A172 (cell line): ENCODE measurements at places on chromosomes 13 and 19. TPM values are rescaled to one million over a fixed set of nuclear protein-coding genes. Genes with fewer than 3 reads are reported as not detected.

- DNase-seq = no peak
Observed at GRCh38 chr19:12194827-12195731, 32.2 kb downstream of the ZNF136 start.

SIGLEC12 gene
- not detected in 2 replicates for total RNA-seq

IGFL1 gene
- 0.67 TPM in 1 of 2 replicates, not detected in the other for total RNA-seq

NAXD gene
- 4.8 and 7.2 TPM in 2 replicates for total RNA-seq

- DNase-seq = no peak
Observed at GRCh38 chr19:799076-799881, 2.0 kb downstream of the PTBP1 start.

- DNase-seq = no peak
Observed at GRCh38 chr13:93413972-93414717, 187.5 kb downstream of the GPC6 start.

GRCh38 chr19:35168196-35168595, 13.7 kb downstream of the FXYD5 start:
- peak; percentile 62 for DNase-seq

GRCh38 chr19:33927789-33928457, 131.3 kb downstream of the KCTD15 start:
- no peak for DNase-seq

NLRP8 gene
- total RNA-seq = not detected in 2 replicates

GRK1 gene
- not detected in 2 replicates for total RNA-seq

- DNase-seq = no peak
Observed at GRCh38 chr13:60642552-60642951, 245.5 kb downstream of the TDRD3 start.

TEX29 gene
- total RNA-seq = not detected in 2 replicates

GRCh38 chr13:43484432-43485225, 302.1 kb downstream of the ENOX1 start:
- no peak for DNase-seq

DZIP1 gene
- 23.0 and 35.0 TPM in 2 replicates for total RNA-seq

TMPRSS9 gene
- not detected in 2 replicates for total RNA-seq

DNA sequence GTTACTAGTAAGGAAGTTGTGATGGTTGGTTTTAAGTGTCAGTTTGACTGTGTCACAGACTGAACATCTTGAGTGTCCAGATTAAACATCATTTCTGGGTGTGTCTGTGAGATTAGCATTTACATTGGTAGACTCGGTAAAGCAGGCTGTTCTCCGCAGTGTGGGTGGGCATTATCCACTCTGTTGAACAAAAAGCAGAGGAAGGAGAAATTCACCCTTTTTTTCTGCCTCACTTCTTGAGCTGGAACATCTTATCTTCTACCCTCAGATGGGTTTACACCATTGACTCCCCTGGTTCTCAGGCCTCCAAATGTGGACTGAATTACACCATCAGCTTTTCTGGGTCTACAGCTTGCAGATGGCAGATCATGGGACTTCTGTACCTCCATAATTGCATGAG, 63.7 kb upstream of the ZDHHC20 start:
- no peak for DNase-seq

DNA sequence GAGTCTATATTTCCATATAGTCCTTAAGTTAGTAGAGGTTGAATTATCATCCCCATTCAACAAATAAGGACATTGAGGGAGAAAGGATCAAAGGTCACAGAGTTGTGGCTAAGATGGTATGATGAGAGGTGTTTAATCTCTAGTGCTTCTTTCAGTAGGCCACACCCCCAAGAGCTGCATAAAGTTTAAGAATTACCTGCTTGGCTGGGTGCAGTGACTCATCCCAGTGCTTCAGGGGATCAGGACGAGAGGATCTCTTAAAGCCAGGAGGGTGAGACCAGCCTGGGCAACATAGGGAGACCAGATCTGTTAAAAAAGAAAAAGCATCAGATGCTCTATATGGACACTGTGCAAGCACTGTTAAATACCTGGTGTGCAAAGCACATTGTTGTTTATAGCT, 560.0 kb upstream of the KLHL1 start:
- no peak for DNase-seq

DNA sequence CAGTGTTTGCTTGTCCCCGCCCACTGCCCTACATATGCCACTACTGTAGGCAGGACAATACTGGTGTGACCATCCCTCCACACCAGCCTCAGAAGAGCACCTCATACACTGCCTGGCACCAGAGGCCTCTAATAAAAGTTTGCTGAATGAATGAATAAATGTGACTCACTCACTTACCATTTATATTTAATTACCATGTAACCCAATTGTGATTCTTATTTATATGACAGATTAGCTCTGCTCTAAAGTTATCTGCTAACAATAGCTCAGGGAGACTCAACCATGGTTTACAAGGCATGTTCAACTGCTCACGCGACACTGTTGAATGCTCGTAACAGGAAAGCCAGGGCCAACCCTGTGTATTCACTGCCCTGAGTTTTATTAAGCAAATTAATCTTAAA, 66.0 kb upstream of the DOCK9 start:
- DNase-seq = no peak

DNA sequence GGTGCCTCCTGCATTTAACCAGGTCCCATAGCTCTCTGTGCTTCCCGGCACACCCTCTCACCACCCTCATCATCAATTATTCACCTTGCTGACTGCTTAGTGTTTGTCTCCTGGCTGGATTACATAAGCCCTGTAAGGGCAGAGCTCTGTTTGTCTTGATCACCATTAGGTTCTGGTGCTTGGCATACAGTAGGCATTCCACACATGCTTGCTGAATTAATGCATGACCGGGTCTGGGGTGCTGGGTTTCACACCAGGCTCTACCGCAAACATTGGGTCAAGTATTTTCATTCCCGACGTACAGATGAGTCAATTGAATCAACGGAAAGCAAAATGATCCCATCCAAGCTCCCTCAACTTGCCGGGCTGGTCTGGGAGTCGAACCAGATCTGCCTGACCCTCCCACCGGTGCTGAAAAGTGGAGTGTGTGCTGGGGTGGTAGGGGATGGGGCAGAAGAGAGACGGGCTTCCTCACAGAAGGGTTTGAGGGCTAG, 28.5 kb downstream of the VAV1 start:
- peak; percentile 70 for DNase-seq

IL12RB1 gene
- total RNA-seq = 0.93 TPM in 1 of 2 replicates, not detected in the other

GRCh38 chr13:62038214-62038613, 622.6 kb upstream of the PCDH20 start:
- DNase-seq = no peak

ZNF135 gene
- not detected in 2 replicates for total RNA-seq

DNA sequence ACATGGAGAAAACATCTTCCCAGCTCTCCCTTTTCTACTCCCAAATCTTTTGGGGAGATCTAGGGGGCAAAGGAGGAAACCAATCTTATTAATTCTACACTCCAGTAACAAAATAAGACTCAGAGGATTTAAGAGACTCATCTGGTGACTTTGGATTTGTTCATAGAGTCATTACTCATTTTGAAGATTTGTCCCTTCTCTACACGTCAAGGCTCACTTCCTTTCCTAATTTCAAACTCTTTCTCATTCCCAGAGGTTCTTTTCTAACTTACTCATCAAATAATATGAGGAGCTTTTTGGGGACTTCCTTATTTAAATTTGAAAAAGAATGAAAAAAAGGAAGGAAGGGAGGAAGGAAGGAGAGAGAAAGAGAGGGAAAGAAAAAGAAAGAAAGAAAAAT, 14.4 kb downstream of the SIAH3 start:
- DNase-seq = no peak

DNA sequence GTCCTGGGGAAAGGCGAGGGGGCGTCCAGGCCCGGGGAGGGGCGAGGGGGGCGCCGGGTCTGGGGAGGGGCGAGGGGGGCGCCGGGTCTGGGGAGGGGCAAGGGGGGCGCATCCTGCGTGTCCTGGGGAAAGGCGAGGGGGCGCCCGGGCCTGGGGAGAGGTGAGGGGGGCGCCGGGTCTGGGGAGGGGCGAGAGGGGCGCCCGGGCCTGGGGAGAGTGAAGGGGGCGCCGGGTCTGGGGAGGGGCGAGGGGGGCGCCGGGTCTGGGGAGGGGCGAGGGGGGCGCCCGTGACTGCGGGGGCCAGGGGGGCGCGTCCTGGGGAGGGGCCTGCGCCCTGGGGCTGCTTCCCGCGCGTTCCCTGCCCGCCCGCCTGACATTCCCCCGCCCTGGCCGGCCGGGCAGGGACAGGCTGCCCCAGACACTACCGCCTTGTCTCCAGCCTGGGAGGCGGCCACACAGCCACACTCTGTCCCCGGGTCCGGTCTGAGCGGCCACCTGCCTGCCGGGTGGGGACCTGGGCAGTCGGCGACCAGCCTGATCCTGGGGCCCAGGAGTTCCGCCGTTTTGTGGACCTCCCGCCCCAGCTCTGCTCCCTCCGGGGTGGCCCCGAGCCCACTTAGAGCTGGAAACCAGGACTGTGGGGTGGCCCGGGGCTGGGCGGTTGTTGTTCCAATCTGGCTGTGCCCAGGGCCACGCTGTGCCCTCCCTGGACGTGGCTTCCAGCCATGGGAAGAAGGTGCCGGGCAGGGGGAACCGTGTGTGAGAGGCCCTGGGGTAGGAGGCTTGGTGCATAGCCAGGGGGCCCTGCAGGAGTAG, 11.8 kb downstream of the PALM start:
- no peak for DNase-seq

GRCh38 chr19:32876236-32876918, 6.8 kb upstream of the SLC7A9 start:
- peak; percentile 39 for DNase-seq

ZNF888 gene
- total RNA-seq = 6.6 and 7.8 TPM in 2 replicates

METTL21C gene
- not detected in 2 replicates for total RNA-seq

- DNase-seq = no peak
Observed at GRCh38 chr19:13150931-13151604, 857 bp downstream of the IER2 start.

FAM124A gene
- 2.8 and 4.0 TPM in 2 replicates for total RNA-seq

DNA sequence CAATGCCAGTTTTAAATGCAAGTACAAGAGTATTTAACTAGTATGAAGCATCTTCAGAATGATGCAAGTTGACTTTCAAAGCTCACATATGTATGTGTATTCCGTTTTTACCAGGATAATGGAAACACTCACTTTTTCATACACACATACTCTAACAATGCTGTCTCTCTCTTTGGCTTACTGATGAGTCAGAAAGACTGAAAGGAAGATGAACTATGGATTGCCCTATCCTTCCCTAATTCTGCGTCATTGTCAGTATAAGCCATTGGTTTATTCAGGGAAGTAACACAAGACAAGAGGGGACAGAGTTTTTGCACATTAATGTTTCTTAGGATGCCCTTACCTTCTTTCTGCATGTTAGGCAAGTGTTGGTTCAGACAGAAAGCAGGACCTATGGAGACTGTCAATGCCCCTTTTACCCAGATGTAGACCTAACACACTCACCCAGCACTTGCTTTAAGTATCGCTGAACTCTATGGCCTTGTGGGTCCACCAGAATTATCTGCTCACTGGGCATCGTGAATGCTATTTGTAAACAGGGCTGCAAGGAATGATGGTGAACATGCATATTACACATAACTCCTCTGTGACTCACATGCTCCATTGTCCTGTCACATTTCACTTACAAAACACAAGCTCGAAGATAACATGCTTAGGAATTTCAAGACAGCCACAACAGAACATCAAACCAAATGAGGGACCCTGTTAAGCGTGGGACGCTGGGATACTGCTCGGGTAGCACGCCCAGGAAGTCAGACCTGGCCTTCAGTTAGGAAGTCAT, 10.0 kb upstream of the OXGR1 start:
- DNase-seq = no peak

- no peak for DNase-seq
Observed at GRCh38 chr13:113877149-113877990, 13.5 kb upstream of the GAS6 start.

NLRP7 gene
- total RNA-seq = not detected in 2 replicates

IQCN gene
- total RNA-seq = 0.69 and 1.2 TPM in 2 replicates

- peak; percentile 69 for DNase-seq
Observed at GRCh38 chr19:17496337-17496997, 15.0 kb upstream of the PGLS start.

CCDC106 gene
- total RNA-seq = 2.6 and 6.0 TPM in 2 replicates

DNA sequence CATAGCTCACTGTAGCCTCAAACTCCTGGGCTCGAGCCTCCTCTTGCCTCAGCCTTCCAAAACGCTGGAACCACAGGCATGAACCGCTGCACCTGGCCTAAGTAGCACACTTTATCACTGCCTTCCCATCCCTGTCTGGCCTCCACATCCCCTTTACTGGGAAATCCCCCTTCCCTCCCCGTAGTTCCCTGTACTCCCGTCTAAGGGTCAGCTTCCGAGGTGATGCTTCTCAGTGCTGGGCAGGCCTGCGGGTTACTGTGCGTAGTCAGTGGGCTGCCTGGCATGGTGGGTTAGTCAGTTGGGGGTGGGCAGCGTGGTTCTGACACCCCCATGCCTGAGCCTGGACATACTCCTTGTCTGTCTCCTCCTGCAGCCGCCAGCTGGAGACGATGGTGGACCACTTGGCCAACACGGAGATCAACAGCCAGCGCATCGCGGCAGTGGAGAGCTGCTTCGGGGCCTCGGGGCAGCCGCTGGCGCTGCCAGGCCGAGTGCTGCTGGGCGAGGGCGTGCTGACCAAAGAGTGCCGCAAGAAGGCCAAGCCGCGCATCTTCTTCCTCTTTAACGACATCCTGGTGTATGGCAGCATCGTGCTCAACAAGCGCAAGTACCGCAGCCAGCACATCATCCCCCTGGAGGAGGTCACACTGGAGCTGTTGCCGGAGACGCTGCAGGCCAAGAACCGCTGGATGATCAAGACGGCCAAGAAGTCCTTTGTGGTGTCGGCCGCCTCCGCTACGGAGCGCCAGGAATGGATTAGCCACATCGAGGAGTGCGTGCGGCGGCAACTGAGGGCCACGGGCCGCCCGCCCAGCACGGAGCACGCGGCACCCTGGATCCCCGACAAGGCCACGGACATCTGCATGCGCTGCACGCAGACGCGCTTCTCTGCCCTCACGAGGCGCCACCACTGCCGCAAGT, 8.4 kb downstream of the PLEKHF1 start:
- DNase-seq = no peak

NEK3 gene
- total RNA-seq = 3.3 and 11.4 TPM in 2 replicates

GRCh38 chr13:58181111-58181510, 549.6 kb downstream of the PCDH17 start:
- DNase-seq = no peak

EFNA2 gene
- total RNA-seq = 9.1 and 9.9 TPM in 2 replicates

HIPK4 gene
- total RNA-seq = 0.38 TPM in 1 of 2 replicates, not detected in the other

DNA sequence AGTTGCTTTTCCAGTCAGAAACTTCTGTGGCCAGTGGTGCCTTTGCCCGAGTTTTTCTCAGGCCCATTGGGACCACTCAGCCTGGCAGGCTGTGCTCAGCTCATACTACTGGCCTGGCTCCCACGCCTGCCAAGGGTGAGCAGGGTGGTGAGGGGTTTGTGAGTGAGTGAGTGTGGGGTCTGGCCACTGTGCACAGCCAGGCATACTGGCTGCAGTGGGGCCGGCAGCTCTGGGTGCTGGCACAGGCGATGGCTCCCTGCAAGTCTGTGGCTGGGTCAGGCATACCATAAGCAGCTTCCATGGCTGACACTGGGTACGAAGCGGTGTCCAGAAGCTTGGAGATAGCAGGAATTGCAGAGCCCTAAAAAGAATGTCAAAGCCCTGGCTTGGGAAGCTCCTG, 161.0 kb downstream of the SLITRK6 start:
- no peak for DNase-seq

DNA sequence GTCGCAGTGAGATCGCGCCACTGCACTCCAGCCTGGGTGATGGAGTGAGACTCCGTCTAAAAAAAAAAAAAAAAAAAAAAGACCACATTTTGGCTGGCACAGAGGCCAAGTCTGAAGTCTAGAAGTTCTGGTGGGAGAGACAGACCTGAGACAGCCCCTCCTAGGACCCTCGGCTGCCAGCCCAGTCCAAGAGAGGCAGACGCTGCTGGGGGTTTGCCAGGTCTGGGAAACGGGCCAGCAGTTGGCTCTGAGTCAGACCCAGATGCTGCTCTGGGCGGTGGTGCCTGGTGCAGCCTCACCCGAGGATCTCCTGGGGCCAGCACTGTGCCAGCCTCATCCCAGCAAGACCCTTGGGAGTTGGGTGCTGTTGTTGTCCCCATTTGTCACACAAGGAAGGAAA, 5.8 kb downstream of the FCHO1 start:
- DNase-seq = peak; percentile 73
